ENCODE measurements at places on chromosomes 11 and 22.

DNA sequence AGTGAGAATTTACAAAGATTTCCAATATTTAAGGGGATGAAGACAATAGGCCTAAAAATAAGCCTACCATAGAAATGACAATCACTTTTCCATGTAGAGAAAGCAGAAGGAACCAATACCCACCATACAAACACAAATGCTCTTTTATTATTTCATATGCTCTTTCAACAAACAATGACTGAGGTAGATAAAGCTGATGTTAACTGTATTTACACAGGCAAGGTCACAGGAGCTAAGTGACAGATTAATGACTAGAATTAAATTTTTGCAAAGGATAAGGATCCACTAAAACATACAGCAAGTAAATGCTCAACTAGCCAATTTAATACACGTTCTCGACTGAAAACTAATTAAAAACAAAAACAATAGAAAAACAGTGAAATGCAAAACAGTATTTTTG is 34.2 kb downstream of the PICALM start:
- DNase-seq: no peak

DNA sequence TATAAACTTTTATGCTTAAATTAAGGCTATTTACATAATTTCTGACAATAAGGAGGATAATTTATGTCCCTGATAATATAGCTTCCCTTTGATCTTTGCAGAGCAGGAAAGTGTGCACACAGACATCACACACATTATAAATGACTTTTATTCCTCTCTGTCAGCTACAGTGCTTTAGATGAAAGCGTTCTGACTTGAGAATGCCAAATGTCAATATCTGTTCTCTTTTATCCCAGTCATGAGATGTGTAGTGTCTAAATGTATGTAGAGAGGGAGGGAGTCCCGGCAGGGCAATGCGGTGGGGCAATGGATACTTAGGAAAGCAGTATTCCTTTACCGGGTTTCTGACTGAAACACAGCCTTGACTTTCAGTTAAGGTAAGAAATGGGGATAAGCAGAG is 225.4 kb upstream of the CHORDC1 start:
- no peak for DNase-seq

DNA sequence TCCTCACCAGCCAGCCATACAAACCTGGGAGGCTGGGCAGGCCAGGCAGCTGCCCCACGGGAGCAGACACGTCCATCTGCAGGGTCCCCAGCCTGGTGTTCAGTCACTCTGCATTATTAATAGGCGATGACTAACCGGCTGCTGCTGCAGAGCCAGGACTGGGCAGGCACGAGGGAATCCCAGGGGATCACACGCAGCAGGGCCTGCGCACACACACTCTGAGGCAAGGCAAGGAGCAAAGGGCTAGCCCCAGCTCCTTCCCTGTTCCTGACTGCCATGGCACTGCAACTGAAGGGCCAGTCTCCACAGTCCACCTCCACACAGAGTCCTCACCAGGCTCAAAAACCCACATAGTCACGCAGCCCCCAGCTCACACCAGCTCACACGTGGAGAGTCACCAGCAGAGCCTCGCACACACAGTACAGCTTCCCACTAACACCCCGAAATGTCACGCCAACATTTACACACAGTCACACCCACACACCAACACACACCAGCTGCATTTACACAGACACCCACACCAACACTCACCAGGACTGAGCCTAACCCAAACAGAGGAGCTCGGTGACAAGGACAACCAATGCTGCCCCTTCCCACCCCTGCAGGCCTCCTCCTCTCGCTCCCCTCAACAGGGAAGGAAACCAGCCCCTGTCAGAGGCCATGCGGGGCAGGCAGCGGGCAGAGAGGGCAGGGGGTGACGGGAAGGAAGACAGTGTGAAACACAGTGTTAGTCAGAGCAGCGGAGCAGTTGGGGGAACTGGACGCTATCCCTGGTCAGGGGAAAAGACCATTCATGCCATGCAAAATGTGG is 47.3 kb downstream of the NRXN2 start:
- DNase-seq: no peak

GRCh38 chr22:26744892-26745808 is 87.8 kb downstream of the MIAT start:
- DNase-seq: no peak

GRCh38 chr11:76148231-76148630 is 58.1 kb downstream of the WNT11 start:
- no peak for DNase-seq

GRCh38 chr11:56716379-56716854 is 17.5 kb downstream of the OR9G1 start:
- no peak for DNase-seq

DNA sequence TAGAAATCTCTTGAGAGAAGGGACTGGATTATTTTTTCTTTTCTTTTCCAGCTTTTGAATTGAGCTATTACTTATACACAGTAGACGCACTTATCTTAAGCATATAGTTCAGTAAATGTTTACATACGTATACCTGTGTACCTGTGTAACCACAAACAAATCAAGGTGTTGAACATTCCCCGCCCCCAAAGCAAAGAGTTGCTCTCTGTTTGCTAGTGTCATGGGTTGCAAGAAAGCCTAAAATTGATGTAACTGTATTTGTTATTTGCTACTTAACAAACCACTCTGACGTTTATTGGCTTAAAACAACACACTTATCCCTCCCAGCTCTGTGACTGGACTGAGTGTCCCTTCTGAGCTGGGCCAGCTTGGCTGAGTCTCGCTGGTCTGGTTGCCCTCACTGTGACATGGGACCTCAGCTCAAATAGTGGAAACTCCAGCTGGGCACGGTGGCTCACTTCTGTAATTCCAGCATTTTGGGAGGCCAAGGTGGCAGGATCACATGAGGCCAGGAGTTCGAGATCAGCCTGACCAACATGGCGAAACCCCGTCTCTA is 25.4 kb upstream of the CABP2 start:
- no peak for DNase-seq

GRCh38 chr11:11422411-11423128 is 69.5 kb upstream of the CSNK2A3 start:
- no peak for DNase-seq

DNA sequence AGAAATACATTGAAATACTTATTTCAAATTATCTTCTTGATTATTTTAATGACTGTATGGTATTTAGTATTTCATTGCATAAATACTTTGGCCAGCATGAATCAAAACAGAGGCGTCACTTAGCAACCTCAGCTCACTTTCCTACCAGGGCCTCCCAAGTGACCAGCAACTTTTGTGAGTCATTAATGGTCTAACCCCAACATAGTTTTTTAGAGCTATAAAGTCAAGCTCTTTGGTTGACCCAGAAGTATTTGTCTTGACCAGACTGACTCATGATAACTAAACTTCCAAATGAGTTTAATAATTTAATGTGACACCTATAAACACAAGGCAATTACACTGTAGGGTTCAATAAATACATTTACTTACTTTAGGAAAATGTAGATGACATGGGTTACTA is 27.9 kb upstream of the RBMXL2 start:
- no peak for DNase-seq

DNA sequence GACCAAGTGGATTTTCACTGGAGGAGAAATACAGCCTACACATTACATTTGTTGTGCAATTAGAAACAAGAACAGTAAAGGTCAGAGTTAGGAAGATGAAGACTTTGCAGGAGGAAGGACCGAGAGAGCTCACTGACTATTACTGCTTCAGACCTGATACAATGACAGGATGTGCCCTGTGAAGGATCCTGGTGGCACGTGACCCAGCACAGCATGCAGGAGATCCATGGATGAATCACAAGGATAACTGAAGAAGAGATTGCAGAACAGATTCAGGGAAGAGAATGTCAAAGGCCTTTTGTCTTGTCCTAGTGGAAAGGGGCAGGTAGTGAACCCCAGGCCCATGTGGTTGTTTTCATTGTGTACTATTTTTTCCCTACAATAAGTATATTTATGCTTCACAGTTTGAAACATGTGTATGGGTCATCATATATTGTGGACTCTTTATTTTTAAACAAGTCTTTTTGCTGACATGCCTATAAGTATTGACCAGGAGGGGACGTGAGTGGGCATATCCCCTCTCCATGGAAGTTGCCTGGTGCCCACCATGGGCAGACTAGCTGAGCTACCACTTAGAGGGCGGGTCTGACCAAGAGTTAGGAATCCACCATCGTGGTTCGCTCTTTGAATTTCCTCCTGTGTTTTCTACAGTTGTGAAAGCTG is 44.3 kb downstream of the RASSF10 start:
- DNase-seq: no peak

DNA sequence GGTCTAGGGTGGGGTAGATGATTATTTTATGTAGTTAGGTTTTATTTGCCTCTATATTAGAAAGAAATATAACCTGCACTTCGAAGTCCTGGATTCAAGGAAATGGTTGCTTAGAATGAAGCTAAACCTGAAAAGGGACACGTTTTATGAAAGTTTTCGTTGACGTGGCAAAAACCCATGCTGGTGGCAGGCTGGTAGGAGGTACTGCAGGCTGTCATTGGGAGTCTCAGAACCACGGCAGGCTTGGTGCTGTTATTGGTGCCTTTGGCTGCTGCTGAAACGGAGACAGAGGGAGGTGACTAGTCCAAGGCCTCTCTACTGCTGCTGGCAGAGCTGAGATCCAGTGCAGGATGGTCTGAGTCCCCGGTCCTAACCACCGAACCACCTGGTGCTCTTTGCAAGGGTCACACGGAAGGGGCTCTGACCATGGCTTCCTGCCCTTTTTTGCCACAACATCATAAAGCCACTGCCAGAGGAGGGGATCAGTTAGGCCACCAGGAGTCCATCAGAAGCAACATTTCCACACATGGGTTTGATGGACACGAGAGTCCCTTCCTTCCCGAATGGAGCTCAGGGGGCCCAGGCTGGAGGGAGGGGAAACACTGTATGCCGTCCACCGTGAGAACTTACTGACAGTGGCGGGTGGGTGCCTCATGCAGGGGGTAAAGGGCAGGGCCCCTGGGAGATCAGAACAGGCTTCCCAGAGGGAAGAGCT is 13.4 kb downstream of the CSF2RB start:
- DNase-seq: no peak

DNA sequence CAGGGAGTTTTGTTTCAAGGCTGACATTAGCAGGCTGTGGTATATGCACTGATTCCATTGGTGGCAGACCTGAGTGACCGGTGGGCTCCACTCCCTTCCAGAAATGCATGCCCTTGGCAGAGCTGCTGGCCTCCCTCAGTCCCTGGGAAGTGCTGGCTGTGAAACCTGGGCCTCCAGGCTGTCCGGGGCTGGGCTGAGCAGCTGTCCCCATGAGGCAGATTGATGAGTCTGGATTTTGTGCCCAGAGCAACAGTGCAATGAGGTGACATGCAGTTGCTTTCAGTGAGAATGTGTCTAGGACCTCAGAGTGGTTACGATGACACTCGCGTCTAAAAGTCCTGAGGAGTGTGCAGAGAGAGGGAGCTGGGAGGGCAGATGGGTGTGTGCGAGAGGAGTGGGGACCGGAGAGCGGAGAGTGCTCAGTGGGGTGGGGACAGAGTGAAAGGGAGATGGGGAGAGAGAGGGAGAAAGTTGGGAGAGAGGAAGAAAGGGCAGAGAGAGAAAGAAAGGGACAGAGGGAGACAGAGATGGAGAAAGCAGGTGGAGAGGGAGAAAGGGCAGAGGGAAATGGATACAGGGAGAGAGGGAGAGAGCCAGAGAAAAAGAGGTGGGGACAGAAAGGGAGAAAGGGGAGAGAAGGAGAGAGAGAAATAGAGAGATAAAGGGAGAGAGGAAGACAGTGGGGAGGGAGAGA is 978.3 kb downstream of the BRD1 start:
- DNase-seq: no peak

DNA sequence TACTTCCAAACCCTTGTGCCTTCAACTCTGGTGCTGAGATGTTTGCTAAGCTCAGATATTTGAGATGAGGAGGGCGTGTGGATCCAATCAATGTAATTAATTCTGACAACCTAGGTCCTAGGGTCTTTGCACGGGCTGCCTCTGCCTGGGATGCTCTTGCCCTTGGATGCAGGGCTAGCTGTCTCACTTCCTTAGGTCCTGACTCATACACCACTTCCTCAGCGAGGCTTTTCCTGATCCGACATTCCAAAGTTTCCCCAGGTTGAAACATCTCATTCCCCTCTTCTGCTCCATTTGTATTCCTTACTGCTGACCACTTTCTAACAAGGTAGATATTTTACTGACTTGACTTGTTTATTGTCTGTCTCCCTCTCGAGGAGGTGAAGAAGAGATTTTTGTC is 43.0 kb upstream of the NTM start:
- no peak for DNase-seq

GRCh38 chr11:106400949-106401570 is 323.6 kb downstream of the AASDHPPT start:
- no peak for DNase-seq

DNA sequence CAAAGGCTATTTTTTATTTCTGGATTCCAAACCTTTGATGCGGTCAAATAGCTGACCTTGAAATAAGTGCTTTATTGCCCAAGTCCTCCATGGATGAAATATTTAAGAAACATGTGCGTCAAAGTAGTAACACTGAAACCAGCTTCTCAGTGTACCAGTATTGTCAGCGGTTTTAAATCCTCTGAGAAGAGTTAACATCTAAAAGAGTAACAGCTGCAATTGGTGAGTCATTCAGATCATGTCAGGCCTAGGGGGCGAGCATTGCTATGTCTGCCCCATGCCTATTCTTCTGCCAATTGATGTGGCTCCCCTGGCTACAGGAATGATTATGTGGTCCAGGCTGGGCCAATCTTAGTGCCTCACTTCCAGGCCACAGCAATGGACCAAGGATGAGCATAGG is 263.3 kb upstream of the SORL1-AS1 start:
- no peak for DNase-seq

GRCh38 chr22:50703726-50704509 is 31.3 kb downstream of the SHANK3 start:
- no peak for DNase-seq

DNA sequence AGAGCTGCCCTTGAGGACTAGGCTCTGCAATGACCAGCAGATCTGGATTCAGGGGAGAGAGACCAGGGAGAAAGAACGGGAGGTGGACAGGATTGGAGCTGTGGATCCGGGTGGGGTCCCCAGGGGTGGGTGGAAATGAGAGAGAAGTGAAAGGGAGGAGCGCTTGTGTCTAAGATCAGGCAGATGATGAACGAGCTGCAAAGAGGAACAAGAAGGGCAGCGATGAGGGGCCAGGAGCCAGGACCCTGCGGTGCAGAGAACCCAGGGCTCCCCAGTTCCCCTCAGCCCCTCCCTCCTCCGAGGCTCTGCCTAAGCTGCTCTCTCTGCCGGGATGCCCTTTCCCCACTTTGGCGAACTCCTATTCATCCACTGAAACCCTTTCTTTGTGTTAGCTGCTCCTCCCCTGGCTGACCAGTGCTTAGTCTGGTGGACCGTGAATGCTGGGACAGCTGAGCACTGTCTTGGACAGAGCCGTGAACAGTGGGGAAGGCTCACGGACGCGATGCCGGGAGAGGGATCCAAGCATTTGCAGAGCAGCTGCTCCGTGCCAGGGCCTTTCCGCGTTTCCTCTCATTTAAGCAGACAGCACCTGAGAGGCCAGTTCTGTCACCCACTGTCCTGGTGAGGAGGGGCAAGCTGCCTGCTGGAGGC is 35.9 kb downstream of the SHISAL1 start:
- no peak for DNase-seq

GRCh38 chr11:71977743-71978418 is 20.8 kb upstream of the IL18BP start:
- DNase-seq: peak; percentile 2
